ENCODE measurements at places on chromosomes 6 and 20. TPM values are rescaled to one million over a fixed set of nuclear protein-coding genes. Genes with fewer than 3 reads are reported as not detected.

- peaks cover 73% of the 10 kb centered on the region for H3K27me3 ChIP-seq
- no peak overlapping the region for H3K4me3 ChIP-seq
- peaks cover 2% of the 10 kb centered on the region for H3K4me1 ChIP-seq
- H3K36me3 ChIP-seq, result no peaks in the 10 kb centered on the region
- no peak for DNase-seq
These were observed 7.2 kb downstream of the FOXC1 start for GRCh38 chr6:1616701-1617463.

GRCh38 chr6:108497883-108498282, 62.8 kb upstream of the FOXO3 start:
- H3K4me3 ChIP-seq, result no peak overlapping the region
- H3K27me3 ChIP-seq, result no peaks in the 10 kb centered on the region
- DNase-seq, result no peak
- no peaks in the 10 kb centered on the region for H3K4me1 ChIP-seq
- H3K27ac ChIP-seq, result no peak overlapping the region
- no peaks in the 10 kb centered on the region for H3K36me3 ChIP-seq

The DPPA5 gene
- not detected for total RNA-seq

- peaks cover 6% of the 10 kb centered on the region for H3K27me3 ChIP-seq
- no peaks in the 10 kb centered on the region for H3K4me1 ChIP-seq
- no peak overlapping the region for H3K27ac ChIP-seq
- no peak overlapping the region for H3K4me3 ChIP-seq
These were observed 14.8 kb upstream of the IP6K3 start for GRCh38 chr6:33761581-33761921.

- peaks cover 1% of the 10 kb centered on the region for H3K4me1 ChIP-seq
- no peak overlapping the region for H3K4me3 ChIP-seq
- H3K27ac ChIP-seq, result no peak overlapping the region
- no peaks in the 10 kb centered on the region for H3K36me3 ChIP-seq
These were observed 14.8 kb upstream of the ADGB start for GRCh38 chr6:146583966-146584365.

The WFDC5 gene
- not detected for total RNA-seq

The OPRM1 gene
- total RNA-seq, result not detected

The ELOVL5 gene
- 74.4 TPM for total RNA-seq

DNA sequence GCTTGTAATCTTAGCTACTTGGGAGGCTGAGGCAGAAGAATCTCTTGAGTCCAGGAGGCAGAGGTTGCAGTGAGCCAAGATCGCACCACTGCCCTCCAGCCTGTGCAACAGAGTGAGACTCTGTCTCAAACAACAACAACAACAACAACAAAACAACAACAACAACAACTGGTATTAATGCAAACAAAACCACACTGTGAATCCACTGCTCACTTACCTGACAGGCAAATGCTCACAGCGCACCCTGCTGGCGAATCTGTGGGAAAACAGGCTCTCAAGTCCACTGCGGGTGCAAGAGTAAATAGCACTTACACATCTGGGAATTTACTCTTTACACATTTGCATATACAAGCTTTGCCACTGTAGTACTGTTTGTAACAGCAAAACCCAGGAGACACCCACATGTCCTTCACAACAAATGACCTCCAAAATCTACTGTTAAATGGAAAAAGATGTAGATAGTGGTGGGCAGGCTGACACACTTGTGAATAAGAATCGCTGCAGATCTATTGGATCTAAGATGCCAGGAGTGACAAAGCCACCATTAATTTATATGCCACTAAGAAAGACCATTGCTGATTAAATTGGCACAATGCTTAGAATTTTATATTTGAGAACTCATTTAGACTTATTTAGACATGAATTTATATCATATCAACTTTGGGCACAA, 29.3 kb downstream of the NSFL1C start:
- no peak overlapping the region for H3K27ac ChIP-seq
- no peak overlapping the region for H3K4me3 ChIP-seq
- peaks cover 7% of the 10 kb centered on the region for H3K36me3 ChIP-seq

DNA sequence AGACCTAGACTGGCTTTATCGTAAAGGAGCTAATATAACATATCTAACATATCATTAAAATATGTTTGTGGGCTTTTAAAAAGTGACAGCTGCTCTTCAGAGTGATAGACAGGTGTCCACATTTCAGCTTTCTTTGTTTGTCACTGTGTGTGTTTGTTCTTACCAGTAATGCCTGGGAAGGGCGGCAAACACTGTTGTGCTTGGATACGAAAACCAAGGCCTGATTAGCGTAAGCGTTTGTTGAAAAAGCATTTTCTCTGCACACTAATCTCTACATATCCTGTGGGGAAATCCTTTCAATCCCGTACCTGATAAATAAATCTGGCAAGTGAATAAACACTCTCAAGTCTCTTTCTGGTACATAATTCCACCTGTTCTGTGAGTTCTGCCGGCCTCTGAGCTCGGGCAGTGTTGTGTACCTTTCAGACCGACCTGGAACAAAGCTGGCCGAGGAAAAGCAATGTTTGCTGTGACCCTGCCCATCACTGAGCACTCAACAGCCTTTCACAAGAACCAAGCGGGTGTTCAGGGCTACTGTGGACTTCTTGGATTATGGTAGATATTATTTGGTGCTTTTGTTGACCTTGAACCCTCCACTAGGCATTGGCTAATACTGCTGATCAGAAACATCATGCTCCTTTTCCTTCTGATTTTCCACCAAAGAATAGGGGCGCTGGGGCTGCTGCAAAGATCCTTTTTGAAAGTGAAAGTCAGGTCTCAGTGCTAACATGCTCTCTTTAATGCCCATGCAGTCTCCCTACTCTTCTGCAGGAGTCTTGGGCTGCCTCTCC, 100.4 kb downstream of the CD83 start:
- H3K4me1 ChIP-seq, result peaks cover 16% of the 10 kb centered on the region
- DNase-seq, result no peak
- no peak overlapping the region for H3K4me3 ChIP-seq
- H3K27me3 ChIP-seq, result peaks cover 3% of the 10 kb centered on the region

GRCh38 chr6:34897716-34898115, 8.7 kb downstream of the ANKS1A start:
- H3K4me3 ChIP-seq, result no peak overlapping the region
- H3K27me3 ChIP-seq, result no peaks in the 10 kb centered on the region
- no peaks in the 10 kb centered on the region for H3K36me3 ChIP-seq
- no peak for DNase-seq
- H3K4me1 ChIP-seq, result peaks cover 5% of the 10 kb centered on the region

DNA sequence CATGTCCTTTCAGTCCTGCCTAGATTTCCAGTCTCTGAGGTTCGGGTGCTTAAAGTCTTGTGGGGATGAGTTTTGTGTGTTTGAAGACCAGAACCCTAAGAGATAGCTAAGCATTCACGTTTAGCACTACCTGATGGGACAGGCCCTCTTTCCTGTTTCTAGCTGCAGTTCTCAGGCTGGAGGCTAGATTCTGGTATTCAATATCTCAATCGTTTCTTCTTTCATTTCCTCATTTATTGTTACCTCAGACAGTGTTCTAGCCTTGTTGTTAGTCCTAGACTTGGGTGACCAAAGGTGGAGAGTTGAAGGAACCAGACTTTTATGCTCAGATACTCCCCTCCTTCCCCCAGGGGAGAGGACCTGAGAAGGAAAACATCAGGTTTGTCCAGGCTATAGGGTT, 16.8 kb downstream of the CEP250 start:
- H3K36me3 ChIP-seq, result peaks cover 13% of the 10 kb centered on the region
- no peaks in the 10 kb centered on the region for H3K27me3 ChIP-seq
- no peak overlapping the region for H3K27ac ChIP-seq
- DNase-seq, result no peak
- H3K4me1 ChIP-seq, result peaks cover 14% of the 10 kb centered on the region

The SPATA2 gene
- 10.2 TPM for total RNA-seq

The WASF1 gene
- total RNA-seq, result 46.4 TPM

The FAM83D gene
- 12.6 TPM for total RNA-seq

DNA sequence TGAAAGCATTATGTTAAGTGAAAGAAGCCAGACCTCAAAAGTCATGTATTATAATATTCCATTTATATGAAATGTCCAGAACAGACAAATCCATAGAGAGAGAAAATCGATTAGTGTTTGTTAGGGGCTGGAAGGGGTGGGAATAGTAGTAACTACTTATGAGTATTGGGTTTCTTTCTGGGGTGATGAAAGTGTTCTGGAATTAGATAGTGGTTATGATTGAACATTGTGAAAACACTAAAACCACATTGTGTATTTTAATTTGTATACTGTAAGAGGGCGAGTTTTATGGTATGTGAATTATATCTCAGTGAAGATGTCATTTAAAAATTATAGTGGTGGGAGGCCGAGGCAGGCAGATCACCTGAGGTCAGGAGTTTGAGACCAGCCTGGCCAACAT, 52.0 kb upstream of the KIF13A start:
- peaks cover 11% of the 10 kb centered on the region for H3K27me3 ChIP-seq
- no peaks in the 10 kb centered on the region for H3K36me3 ChIP-seq
- DNase-seq, result no peak
- H3K4me1 ChIP-seq, result peaks cover 6% of the 10 kb centered on the region
- no peak overlapping the region for H3K27ac ChIP-seq

The TRIM31 gene
- not detected for total RNA-seq

The VWA7 gene
- 9.5 TPM for total RNA-seq

DNA sequence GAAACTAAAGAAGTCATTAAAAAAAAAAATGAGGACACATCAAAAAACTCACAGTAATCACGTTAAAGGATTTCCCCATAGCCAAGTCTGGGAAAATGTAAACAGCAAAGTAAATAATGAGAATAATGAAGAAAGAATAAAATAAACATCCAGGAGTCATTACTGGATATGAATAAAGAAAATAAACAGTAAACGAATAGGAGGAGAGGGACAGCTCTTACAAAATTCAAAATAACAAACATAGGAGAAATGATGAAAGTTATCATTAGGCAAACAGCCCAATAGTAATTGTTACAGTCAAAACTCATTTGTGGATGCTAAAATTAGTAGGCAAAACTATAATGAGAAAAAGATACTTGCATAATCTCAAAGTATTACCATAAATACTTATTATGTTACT, 8.0 kb upstream of the UBD start:
- no peaks in the 10 kb centered on the region for H3K36me3 ChIP-seq
- H3K4me3 ChIP-seq, result no peak overlapping the region
- no peak overlapping the region for H3K27ac ChIP-seq
- DNase-seq, result no peak
- H3K27me3 ChIP-seq, result peaks cover 37% of the 10 kb centered on the region

The SEL1L2 gene
- total RNA-seq, result not detected

DNA sequence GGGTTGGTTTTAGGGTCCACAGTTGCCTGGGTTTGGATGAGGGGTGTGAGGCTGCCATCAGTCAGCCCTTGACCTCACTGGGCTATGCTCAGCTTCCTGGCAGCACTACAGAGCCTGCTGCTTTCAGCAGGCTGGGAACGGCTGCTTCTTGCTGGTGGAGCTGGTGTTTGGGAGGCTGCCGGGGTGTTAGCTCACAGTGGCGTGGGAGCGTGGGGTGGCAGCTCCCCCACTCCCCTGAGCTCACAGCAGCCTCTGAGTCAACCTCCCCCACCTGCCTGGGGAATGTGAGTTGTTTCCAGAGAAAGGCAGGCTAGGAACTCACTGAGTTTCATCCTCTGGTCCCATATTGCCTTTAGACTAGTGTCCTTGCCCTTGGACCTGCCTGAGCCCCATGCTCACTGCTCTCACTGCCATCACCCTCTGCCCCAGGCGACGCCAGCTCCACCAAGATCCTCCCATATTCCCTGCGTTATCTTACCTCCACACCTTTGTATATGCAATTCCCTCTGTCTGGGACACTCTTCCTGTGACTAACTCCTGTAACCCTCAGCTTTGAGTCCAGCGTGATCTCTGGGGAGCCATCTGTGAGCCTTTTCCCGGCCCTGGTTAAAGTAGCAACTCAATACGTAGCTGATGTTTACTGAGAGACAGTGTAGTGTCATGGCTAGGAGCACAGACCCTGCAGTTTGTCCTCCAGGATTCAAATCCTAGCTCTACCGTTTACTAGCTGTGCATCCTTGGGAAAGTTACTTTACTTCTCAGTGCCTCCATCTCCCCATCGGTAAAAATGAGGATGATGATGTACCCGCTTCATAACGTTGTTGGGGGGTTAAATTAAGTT, 34.8 kb downstream of the PPP1R16B start:
- no peaks in the 10 kb centered on the region for H3K27me3 ChIP-seq
- H3K36me3 ChIP-seq, result no peaks in the 10 kb centered on the region
- H3K4me3 ChIP-seq, result no peak overlapping the region
- no peaks in the 10 kb centered on the region for H3K4me1 ChIP-seq

DNA sequence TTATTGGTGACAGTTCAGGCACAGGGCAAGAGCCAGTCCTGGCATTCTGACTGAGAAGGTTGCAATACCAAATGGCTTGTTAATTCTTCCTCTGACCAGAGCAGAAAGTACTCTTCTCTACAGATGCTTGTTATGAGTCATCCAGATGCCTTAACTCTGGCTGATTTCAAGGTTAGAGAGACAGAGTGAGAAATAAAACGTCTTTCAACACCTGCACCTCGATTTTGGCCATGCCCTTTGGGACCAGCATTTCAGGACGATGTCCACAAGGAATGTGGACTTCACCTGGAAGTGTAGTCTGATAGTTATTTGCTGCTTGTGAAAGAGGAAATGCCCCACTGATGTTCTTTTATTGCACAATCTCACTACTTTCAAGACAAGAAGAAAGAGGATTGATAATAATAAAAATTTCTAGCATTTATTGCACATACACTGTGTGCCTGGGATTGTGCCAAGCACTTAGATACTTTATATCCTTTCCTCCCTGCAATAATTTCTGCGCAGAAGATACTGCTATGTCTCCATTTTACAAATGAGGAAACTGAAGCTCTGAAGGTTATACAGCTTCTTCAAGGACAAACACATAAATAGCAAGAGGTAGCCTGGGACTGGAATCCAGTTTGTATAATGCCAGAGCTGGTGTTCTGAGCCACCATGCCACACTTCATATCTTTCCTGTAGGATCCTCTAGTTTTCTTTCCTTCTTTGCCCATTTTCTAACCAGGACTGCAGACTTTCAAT, 33.5 kb upstream of the MCM3 start:
- DNase-seq, result no peak
- H3K27ac ChIP-seq, result no peak overlapping the region
- no peaks in the 10 kb centered on the region for H3K27me3 ChIP-seq

GRCh38 chr20:4809707-4810106, 88.0 kb downstream of the PRND start:
- no peaks in the 10 kb centered on the region for H3K27me3 ChIP-seq
- DNase-seq, result no peak
- H3K4me3 ChIP-seq, result no peak overlapping the region
- peak overlapping the region; percentile 19 for H3K27ac ChIP-seq

The WFDC12 gene
- total RNA-seq, result not detected

DNA sequence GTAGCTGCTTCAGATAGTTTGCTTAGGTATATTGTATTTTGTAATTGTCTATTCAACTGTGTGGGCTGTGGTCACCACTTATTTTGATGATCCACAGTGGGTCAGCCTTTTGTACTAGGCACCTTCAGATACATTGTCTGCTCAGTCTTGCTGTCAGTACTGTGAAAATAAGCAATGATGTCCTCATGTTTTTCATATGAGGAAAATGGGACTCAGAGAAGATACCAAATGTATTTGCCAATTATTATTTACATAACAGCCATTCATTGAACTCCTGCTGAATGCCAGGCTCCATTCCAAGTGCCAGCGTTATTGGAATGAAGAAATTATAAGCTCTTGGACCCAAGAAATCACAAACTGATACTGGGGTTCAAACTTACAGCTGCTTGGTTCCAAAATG, 28.6 kb downstream of the MAPK14 start:
- DNase-seq, result no peak
- H3K27ac ChIP-seq, result no peak overlapping the region
- no peak overlapping the region for H3K4me3 ChIP-seq
- peaks cover 4% of the 10 kb centered on the region for H3K4me1 ChIP-seq
- no peaks in the 10 kb centered on the region for H3K27me3 ChIP-seq
- H3K36me3 ChIP-seq, result peaks cover 5% of the 10 kb centered on the region

- H3K4me1 ChIP-seq, result peaks cover 8% of the 10 kb centered on the region
- peaks cover 7% of the 10 kb centered on the region for H3K27me3 ChIP-seq
- H3K27ac ChIP-seq, result no peak overlapping the region
- H3K4me3 ChIP-seq, result no peak overlapping the region
These were observed 20.8 kb upstream of the SLCO4A1 start for GRCh38 chr20:62621251-62622110.

Data from progenitor cell of endocrine pancreas (in vitro differentiated cells).